Activated CD4-positive, alpha-beta T cell treated with anti-CD3 and anti-CD28 coated beads for 36 hours (primary cell): ENCODE measurements at places on chromosomes 12 and 14. TPM values are rescaled to one million over a fixed set of nuclear protein-coding genes. Genes with fewer than 3 reads are reported as not detected.
A peak's percentile ranks its signal among the peaks of the same experiment; 100 is the strongest.

GRCh38 chr12:57166971-57167371, 19.6 kb upstream of the LRP1-AS start:
- DNase-seq, result peak; percentile 82
- H3K27me3 ChIP-seq, result no peaks in the 10 kb centered on the region
- H3K4me3 ChIP-seq, result no peak overlapping the region
- no peaks in the 10 kb centered on the region for H3K36me3 ChIP-seq
- peak overlapping the region; percentile 76 for H3K27ac ChIP-seq

- H3K4me3 ChIP-seq, result no peak overlapping the region
- no peak overlapping the region for H3K27ac ChIP-seq
- H3K27me3 ChIP-seq, result peaks cover 9% of the 10 kb centered on the region
- H3K4me1 ChIP-seq, result no peaks in the 10 kb centered on the region
- H3K36me3 ChIP-seq, result no peaks in the 10 kb centered on the region
- DNase-seq, result no peak
These were observed 251.3 kb downstream of the SLC16A7 start for GRCh38 chr12:59847127-59847526.

- no peaks in the 10 kb centered on the region for H3K27me3 ChIP-seq
- H3K27ac ChIP-seq, result no peak overlapping the region
- H3K4me1 ChIP-seq, result no peaks in the 10 kb centered on the region
- H3K4me3 ChIP-seq, result no peak overlapping the region
- DNase-seq, result no peak
- H3K36me3 ChIP-seq, result peaks cover 12% of the 10 kb centered on the region
These were observed 84.6 kb downstream of the SLC38A6 start for GRCh38 chr14:61065656-61066055.

- no peaks in the 10 kb centered on the region for H3K4me1 ChIP-seq
- peaks cover 5% of the 10 kb centered on the region for H3K27me3 ChIP-seq
These were observed 121.8 kb downstream of the SUDS3 start for GRCh38 chr12:118498171-118498570.

GRCh38 chr12:85277900-85278597, 2.0 kb upstream of the ALX1 start:
- no peaks in the 10 kb centered on the region for H3K36me3 ChIP-seq
- DNase-seq, result peak; percentile 3
- H3K27ac ChIP-seq, result no peak overlapping the region

- H3K4me1 ChIP-seq, result no peaks in the 10 kb centered on the region
- no peak overlapping the region for H3K27ac ChIP-seq
- no peaks in the 10 kb centered on the region for H3K36me3 ChIP-seq
- H3K27me3 ChIP-seq, result peaks cover 5% of the 10 kb centered on the region
- H3K4me3 ChIP-seq, result no peak overlapping the region
These were observed 87.0 kb downstream of the FRMD6 start for GRCh38 chr14:51738754-51739153.

- no peaks in the 10 kb centered on the region for H3K36me3 ChIP-seq
- H3K4me1 ChIP-seq, result no peaks in the 10 kb centered on the region
- H3K27ac ChIP-seq, result no peak overlapping the region
- DNase-seq, result no peak
- no peak overlapping the region for H3K4me3 ChIP-seq
These were observed 164.6 kb downstream of the PTPRO start for GRCh38 chr12:15486859-15487258.

CALM1 gene
- 518 TPM for total RNA-seq

KRT73 gene
- 1.9 TPM for total RNA-seq

AQP6 gene
- not detected for total RNA-seq

HOXC4 gene
- not detected for total RNA-seq

B4GALNT1 gene
- 1.4 TPM for total RNA-seq

RAB21 gene
- total RNA-seq, result 88.9 TPM

APOF gene
- not detected for total RNA-seq
